Stimulated activated CD4-positive, alpha-beta T cell treated with anti-CD3 and anti-CD28 coated beads, Interleukin-1b, Interleukin-23, amount 100 ng/mL, for 1 hour (primary cell): ENCODE measurements at places on chromosomes 12 and 14.

DNA sequence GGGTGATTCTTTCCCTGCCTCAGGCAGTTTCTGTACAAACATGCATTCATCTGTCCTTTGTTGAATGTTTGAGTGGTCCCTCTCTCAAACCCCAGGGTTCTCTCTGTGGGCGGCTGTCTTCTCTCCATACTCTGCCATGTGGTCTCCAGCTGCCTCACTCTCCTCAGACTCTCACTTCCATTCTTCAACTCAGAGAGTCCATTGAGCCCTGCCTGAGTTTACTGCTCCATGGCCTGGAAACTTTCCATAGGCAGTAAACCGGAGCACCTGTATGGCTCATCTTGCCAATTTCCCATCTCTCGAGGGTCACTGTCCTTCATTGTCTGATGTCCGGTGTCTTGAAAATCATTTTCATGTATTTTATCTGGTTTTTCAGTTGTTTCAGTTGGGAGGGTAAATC is 11.3 kb downstream of the C14orf132 start:
- no peak for DNase-seq

GRCh38 chr12:25469861-25470260 is 83.2 kb downstream of the LMNTD1 start:
- no peak for DNase-seq

- no peak for DNase-seq
These were observed 5.9 kb downstream of the ITGB7 start for GRCh38 chr12:53201177-53201541.

DNA sequence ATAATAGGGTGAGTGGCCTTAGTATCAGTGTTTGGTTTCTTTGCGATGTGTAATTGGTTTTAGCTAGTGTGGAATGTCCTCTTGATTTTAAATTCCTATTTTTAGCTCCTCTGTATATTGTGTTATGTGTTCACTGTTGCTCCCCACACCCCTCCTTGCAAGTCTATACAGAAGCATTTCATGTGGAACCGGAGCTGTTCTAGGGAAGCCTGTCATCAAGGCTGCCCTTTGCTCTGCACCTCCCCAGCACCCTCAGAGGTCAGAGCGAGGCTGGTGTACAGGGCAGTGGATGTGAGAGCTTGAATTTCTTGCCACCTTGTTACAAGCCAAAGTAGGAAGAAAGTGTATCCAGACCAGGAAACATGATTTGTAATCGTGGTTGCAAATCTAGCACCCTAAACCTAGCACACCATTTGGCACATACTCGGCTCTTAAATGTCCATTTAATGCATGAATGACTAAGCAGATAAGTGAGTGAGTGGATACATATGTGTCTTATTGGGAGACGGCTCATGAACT is 376.8 kb downstream of the RGS6 start:
- DNase-seq = no peak

- DNase-seq = no peak
These were observed 16.3 kb downstream of the AKAP6 start for GRCh38 chr14:32345311-32345791.

GRCh38 chr12:62865937-62866336 is 69.0 kb downstream of the PPM1H start:
- DNase-seq = no peak

- no peak for DNase-seq
These were observed 13.8 kb downstream of the KITLG start for GRCh38 chr12:88566430-88566829.

DNA sequence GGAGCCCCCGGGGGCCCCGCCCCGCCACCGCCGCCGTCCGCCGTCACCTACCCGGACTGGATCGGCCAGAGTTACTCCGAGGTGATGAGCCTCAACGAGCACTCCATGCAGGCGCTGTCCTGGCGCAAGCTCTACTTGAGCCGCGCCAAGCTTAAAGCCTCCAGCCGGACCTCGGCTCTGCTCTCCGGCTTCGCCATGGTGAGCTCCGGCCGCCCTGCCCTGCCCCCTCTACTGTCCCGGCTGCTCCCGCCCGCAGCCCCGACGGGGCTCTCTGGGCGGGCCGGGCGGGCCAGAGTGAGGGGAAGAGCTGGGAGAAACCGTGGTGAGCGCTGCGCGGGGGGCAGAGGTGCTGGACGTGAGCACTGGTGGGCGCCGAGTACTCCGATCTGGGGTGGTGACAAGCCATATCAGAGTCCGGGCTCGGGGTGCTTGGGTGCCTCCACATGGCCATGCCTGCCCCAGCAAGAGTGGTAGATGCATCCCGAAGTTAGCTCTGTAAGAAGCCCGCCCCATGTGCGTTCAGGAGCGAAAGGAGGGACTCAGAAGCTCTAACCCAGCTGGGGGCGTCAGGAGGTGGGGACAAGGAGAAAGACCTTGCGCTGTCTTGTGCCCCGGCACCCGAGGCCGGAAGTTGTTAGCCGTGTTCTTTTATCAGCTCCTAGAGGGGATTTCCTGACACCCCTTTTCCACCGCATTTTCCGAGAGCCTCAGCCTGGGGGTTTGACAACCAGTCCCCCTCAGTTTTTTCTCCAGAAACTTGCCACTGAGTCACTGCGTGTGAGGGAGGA is 717 bp downstream of the ORAI1 start:
- peak; percentile 79 for DNase-seq

DNA sequence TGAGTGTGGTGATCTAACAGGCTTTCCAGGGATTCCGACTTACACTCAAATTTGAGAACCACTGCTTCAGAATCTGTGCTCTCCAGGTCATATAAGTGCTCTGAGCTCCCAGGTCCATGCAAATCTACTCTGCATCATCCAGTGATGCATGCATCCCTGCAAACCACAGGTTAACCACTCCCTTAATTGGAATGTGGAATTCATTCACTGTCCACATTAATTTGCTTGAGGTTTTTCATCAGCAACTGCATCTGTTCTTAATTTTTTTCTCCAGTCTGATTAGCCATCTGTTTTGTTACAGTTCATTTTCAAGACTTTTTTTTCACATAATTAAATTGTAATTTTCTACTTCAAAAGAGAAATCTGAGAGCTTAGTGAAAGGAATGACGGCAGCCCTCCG is 43.4 kb upstream of the RIN3 start:
- DNase-seq = no peak

GRCh38 chr14:100018482-100018881 is 46.7 kb upstream of the EVL start:
- DNase-seq = no peak

GRCh38 chr14:60710494-60710893 is 13.7 kb downstream of the SIX4 start:
- DNase-seq = no peak

- DNase-seq = no peak
These were observed 125.0 kb upstream of the DHRS4 start for GRCh38 chr14:23828616-23829015.

DNA sequence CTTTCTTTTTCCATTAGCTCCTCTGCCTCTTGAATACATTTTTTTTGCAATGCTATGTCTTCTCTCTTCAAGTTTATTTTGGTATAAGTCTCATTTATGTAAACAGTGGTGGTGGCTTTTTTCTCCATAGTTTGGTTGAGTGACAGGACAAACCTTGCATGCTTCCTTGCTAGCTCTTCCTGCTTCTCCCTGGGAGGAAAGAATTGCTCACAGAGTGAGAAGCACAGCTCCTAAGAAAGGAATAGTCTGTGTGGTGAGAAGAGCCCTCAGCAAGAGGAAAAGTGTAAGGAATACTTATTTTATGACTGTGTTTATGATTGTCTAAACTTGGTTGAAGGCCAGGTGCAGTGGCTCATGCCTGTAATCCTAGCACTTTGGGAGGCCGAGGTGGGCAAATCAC is 11.5 kb downstream of the CCDC175 start:
- no peak for DNase-seq
